Hepatocyte (in vitro differentiated cells): ENCODE measurements at places on chromosomes 5 and 9. TPM values are rescaled to one million over a fixed set of nuclear protein-coding genes. Genes with fewer than 3 reads are reported as not detected.

Gene FOXD4L3
- total RNA-seq = 0.12 TPM in 1 of 2 replicates, not detected in the other

Gene GABRB2
- 0.08 and 0.53 TPM in 2 replicates for total RNA-seq

Gene TXN
- total RNA-seq = 195 and 213 TPM in 2 replicates

Gene C9orf50
- not detected in 2 replicates for total RNA-seq

Gene NXNL2
- 0.57 and 0.84 TPM in 2 replicates for total RNA-seq

Gene LHFPL2
- 38.0 and 39.9 TPM in 2 replicates for total RNA-seq

Gene SHB
- total RNA-seq = 15.5 and 20.8 TPM in 2 replicates

Gene SLC2A6
- 5.7 and 7.3 TPM in 2 replicates for total RNA-seq

Gene SPINK4
- not detected in 2 replicates for total RNA-seq

Gene PTRH1
- total RNA-seq = 9.8 and 13.5 TPM in 2 replicates

Gene IFNE
- total RNA-seq = 0.64 and 0.67 TPM in 2 replicates

Gene CSF1R
- 4.5 and 4.7 TPM in 2 replicates for total RNA-seq

Gene CCL27
- total RNA-seq = not detected in 2 replicates

Gene FCN2
- total RNA-seq = not detected in 2 replicates

Gene APBB3
- 19.5 and 21.0 TPM in 2 replicates for total RNA-seq

Gene FOXD4L4
- 0.12 TPM in 1 of 2 replicates, not detected in the other for total RNA-seq

Gene CCNI2
- 1.2 and 1.4 TPM in 2 replicates for total RNA-seq

Gene UBE2D2
- total RNA-seq = 85.9 and 100.0 TPM in 2 replicates

Gene BHMT
- total RNA-seq = 14.1 and 22.1 TPM in 2 replicates

Gene CTXN3
- not detected in 2 replicates for total RNA-seq

Gene TTC23L
- total RNA-seq = 0.07 and 0.76 TPM in 2 replicates

Gene GABBR2
- total RNA-seq = 0.20 and 0.52 TPM in 2 replicates

Gene CKMT2
- 5.0 and 5.5 TPM in 2 replicates for total RNA-seq

Gene MTREX
- 66.0 and 69.2 TPM in 2 replicates for total RNA-seq

Gene IL12B
- total RNA-seq = not detected in 2 replicates

Gene LYRM7
- total RNA-seq = 5.1 and 6.1 TPM in 2 replicates

Gene CACNA1B
- total RNA-seq = 0.20 and 0.30 TPM in 2 replicates

Gene OLFML2A
- total RNA-seq = 2.6 and 3.4 TPM in 2 replicates

Gene SH3GL2
- 5.0 and 5.8 TPM in 2 replicates for total RNA-seq

Gene RECK
- total RNA-seq = 11.2 and 15.3 TPM in 2 replicates

Gene GGTA1
- 0.07 and 0.72 TPM in 2 replicates for total RNA-seq

Gene HAVCR2
- 0.84 and 1.7 TPM in 2 replicates for total RNA-seq

Gene LCN9
- 2.2 and 2.6 TPM in 2 replicates for total RNA-seq

Gene ACTBL2
- 0.16 and 0.83 TPM in 2 replicates for total RNA-seq

Gene SELENOP
- 5,946 and 6,524 TPM in 2 replicates for total RNA-seq

Gene FAM120AOS
- total RNA-seq = 48.1 and 56.0 TPM in 2 replicates

Gene WASHC1
- total RNA-seq = 5.4 and 5.7 TPM in 2 replicates

Gene MARCHF11
- not detected in 2 replicates for total RNA-seq

Gene BTNL8
- total RNA-seq = 19.1 and 22.0 TPM in 2 replicates

Gene SH3TC2
- total RNA-seq = 3.5 and 3.8 TPM in 2 replicates

Gene ABL1
- 44.5 and 46.6 TPM in 2 replicates for total RNA-seq

Gene DCTN3
- 60.3 and 75.0 TPM in 2 replicates for total RNA-seq

Gene CDX1
- total RNA-seq = 54.6 and 58.2 TPM in 2 replicates

Gene SAPCD2
- 4.6 and 7.5 TPM in 2 replicates for total RNA-seq

Gene RAB3C
- 3.9 and 5.2 TPM in 2 replicates for total RNA-seq

Gene ZNG1C
- 41.1 and 41.7 TPM in 2 replicates for total RNA-seq

Gene SPINK7
- total RNA-seq = not detected in 2 replicates

Gene TLR4
- 1.7 and 2.4 TPM in 2 replicates for total RNA-seq

Gene GPX8
- total RNA-seq = 178 and 196 TPM in 2 replicates

Gene HRH2
- total RNA-seq = 1.9 and 2.5 TPM in 2 replicates

Gene DCAF12
- total RNA-seq = 34.8 and 43.3 TPM in 2 replicates
